Neuronal stem cell (in vitro differentiated cells): ENCODE measurements at places on chromosomes 16 and 17.
A peak's percentile ranks its signal among the peaks of the same experiment; 100 is the strongest.

DNA sequence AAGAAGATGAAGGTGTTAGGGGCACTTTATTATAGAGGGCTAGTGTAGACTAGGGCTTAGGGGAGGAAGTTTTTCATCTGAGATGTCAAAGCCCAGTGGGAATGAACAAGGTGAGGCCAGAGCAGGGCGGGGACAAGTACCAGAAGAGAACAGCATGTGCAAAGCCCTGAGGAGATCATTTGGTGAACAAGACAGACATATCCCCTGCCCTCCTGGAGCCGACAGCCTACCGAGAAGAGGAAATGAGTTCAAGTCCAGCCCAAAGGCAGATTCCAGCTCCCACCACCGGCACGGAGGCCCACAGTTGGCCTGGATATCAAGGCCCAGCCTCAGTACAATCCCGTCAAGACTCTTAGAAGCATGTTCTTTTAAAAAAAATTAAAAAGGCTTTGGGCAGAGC, 61.1 kb downstream of the C16orf78 start:
- H3K36me3 ChIP-seq: no peaks in the 10 kb centered on the region
- no peak overlapping the region for H3K27ac ChIP-seq
- peaks cover 2% of the 10 kb centered on the region for H3K27me3 ChIP-seq
- no peak for DNase-seq
- H3K4me3 ChIP-seq: no peak overlapping the region

DNA sequence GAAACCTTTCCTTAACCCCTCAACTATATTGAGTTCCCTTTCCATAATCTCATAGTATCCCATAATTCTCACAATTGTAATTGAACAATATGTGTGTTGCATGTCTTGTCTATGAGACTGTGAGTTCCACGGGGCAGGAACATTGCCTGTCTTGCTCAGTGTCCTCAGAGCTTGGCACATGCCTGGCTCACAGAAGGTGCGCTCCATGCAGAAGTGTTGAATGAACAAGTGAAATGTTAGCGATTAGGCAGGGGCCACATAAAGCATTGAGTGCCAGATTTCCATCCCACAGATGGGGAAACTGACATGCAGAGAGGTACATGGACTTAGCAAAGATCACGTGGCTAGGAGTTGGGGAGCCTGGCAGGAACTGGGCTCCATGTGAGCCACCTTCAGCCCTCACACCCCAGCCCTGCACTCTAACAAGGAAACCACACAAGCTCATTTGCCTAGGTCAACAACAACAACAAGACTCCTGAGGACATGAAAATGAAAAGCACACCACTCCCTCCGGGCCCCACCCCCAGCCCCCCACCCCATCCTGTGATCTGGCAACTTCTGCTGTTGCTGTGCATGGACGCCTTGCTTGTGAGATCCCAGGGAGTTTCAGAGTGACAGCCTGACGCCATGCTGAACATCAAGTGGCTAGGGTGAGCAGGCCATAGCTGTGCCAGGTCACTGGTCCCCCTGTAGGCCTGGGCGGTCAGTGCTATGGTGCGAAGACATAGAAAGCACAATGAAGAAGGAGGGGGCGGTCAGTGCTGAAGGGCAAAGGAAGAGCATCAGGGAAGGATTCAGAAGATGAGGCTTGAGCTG, 5.0 kb downstream of the PIK3R5 start:
- no peaks in the 10 kb centered on the region for H3K36me3 ChIP-seq
- H3K27me3 ChIP-seq: no peaks in the 10 kb centered on the region
- peaks cover 15% of the 10 kb centered on the region for H3K4me1 ChIP-seq
- DNase-seq: no peak
- no peak overlapping the region for H3K27ac ChIP-seq

- no peak for DNase-seq
Observed at GRCh38 chr17:7894866-7895265, 6.3 kb downstream of the CHD3 start.

DNA sequence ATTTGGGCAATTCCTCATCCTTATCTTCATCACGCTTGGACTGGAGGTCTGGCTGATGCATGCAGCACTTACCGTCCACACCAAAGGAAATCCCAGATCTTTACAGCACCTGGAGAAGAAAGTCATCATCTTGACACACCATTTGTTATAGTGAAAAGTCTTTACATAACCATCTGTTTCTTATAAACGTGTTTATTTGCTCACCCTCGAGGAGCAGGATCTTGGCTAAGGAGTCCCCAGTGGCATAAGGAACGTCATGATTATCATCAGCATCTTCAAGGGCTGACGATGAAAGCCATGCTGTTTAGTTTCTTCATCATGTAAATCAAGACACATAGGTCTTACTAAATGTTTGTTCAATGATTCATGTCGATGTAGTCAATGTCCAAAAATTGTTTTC, 248.8 kb upstream of the ELAC2 start:
- H3K36me3 ChIP-seq: no peaks in the 10 kb centered on the region
- no peaks in the 10 kb centered on the region for H3K4me1 ChIP-seq
- DNase-seq: no peak
- H3K27ac ChIP-seq: no peak overlapping the region

DNA sequence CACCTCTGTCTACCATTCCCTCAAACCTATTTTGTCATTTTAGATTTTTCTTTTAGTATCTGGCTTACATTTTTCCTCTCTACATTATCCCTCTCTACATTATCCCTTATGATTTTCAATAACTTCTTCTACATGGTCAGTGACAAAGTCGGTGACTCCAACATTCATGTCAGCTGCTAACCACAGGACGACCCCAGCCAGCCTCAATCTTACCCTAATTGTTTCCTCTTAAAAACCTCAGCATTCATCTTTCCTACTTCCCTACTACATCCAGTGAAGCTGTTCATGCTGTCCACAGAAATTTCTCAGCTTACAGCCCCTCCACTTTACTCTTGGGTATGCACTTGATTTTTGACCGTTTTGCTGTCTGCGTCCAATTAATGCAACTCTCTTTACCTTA, 8.3 kb downstream of the MYH10 start:
- peaks cover 12% of the 10 kb centered on the region for H3K4me1 ChIP-seq
- H3K36me3 ChIP-seq: peaks cover 17% of the 10 kb centered on the region
- H3K27me3 ChIP-seq: no peaks in the 10 kb centered on the region
- H3K4me3 ChIP-seq: no peak overlapping the region
- no peak overlapping the region for H3K27ac ChIP-seq

DNA sequence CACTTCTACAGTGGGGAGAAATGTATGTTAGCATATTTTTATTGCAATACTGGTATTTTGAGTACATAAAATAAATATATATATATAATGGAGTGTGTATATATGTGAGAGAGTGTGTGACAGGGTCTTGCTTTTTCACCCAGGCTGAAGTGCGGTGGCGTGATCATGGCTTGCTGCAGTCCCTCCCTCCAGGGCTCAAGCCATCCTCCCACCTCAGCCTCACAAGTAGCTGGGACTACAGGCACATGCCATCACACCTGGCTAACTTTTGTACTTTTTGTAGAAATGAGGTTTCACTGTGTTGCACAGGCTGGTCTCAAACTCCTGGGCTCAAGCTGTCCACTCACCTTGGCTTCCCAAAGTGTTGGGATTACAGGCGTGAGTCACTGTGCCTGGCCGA, 4.1 kb downstream of the CYLD start:
- no peaks in the 10 kb centered on the region for H3K36me3 ChIP-seq
- no peak overlapping the region for H3K4me3 ChIP-seq
- H3K27ac ChIP-seq: no peak overlapping the region
- no peaks in the 10 kb centered on the region for H3K27me3 ChIP-seq

DNA sequence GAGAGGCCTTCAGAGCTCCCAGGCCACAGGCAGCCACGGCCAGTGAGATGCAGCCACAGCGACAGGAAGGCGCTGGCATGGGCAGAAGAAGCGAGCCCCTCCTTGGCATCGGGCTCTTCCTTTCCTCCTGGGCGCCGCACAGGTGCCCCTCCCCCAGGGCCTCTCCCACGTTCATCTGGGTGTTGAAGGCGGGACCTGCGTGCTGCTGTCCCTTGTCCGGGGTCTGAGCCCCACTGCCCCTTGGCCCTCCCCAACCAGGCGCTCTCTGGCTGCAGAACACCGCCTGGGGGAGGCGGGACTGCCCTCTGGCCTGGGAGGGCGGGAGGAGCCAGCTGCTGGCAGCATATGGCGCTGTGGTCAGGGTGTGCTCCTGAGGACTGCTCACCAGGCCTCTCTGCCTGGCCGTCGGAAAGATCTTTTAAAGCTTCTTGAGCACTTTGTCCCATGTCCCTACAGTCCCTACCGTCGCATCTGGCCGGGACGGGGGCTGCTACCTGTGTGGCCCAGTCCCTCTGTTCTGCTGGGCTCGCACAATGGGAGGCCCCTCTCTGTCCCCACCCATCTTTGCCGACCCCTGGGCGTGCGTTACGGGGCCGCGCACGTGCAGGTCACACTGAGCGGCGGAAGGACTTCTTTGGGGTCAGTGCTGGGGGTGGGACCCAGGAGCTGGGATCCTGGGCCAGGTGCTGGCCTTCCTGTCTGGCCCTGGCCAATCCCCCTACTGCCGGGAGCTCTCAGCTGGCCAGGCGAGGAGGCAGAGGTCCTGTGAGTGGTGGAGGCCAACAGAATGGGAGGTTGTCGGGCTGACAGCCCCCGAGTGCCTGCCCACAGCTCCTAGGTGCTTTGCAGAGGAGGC, 1.7 kb downstream of the SLC25A10 start:
- peak overlapping the region; percentile 34 for H3K4me3 ChIP-seq
- DNase-seq: no peak
- H3K36me3 ChIP-seq: peaks cover 28% of the 10 kb centered on the region
- peaks cover 26% of the 10 kb centered on the region for H3K4me1 ChIP-seq
- peak overlapping the region; percentile 27 for H3K27ac ChIP-seq

DNA sequence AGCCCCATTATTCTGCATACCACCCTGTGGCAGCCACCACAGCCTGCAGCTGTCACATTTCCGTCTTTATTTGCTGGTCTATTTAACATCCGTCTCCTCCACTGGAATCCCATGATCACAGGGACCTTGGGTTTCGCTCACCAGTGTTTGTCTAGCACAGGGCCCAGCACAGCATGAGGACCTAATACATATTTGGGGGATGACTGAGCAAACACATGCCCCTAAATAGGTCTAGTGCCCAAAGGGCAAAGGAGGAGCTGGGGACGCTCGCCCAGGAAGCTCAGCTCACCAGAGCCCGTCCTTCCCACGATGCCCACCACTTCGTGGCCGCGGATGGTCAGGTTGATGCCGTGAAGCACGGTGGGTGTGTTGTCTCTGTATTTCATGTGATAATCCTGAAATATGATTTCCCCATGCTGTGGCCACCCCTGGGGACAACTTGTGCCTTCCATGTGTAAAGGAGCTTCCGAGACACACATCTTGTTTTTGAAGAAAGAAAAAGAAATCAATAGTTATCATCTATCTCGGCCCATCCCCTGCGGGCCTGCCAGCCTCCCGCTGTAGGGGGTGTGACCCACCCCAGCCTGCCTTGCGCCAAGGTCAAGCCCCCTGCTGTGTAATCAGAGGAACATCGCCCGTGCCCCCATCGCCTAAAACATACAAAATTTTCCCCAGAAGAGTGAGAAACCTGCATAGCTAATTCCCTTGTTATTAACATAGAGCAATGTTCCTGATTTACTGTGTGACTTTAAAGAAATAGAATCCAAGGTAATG, 21.0 kb upstream of the ABCC12 start:
- DNase-seq: no peak
- H3K4me3 ChIP-seq: no peak overlapping the region
- H3K27me3 ChIP-seq: no peaks in the 10 kb centered on the region
- H3K27ac ChIP-seq: no peak overlapping the region
- H3K36me3 ChIP-seq: no peaks in the 10 kb centered on the region
- H3K4me1 ChIP-seq: no peaks in the 10 kb centered on the region

GRCh38 chr16:49556606-49557446, 183.2 kb downstream of the C16orf78 start:
- peak overlapping the region; percentile 67 for H3K27ac ChIP-seq
- H3K4me1 ChIP-seq: peaks cover 18% of the 10 kb centered on the region
- peak; percentile 59 for DNase-seq
- H3K36me3 ChIP-seq: peaks cover 21% of the 10 kb centered on the region
- H3K4me3 ChIP-seq: no peak overlapping the region

GRCh38 chr16:84754353-84754856, 54.6 kb downstream of the USP10 start:
- peaks cover 10% of the 10 kb centered on the region for H3K36me3 ChIP-seq
- H3K27ac ChIP-seq: no peak overlapping the region
- no peak overlapping the region for H3K4me3 ChIP-seq
- peak; percentile 84 for DNase-seq
- H3K27me3 ChIP-seq: no peaks in the 10 kb centered on the region

GRCh38 chr17:63440127-63440769, 5.9 kb downstream of the CYB561 start:
- no peak overlapping the region for H3K27ac ChIP-seq
- H3K4me1 ChIP-seq: peaks cover 6% of the 10 kb centered on the region
- H3K4me3 ChIP-seq: no peak overlapping the region
- no peaks in the 10 kb centered on the region for H3K36me3 ChIP-seq
- peaks cover 3% of the 10 kb centered on the region for H3K27me3 ChIP-seq
- DNase-seq: no peak
